Glutamatergic neuron (in vitro differentiated cells): ENCODE measurements at places on chromosomes 12 and 14.

DNA sequence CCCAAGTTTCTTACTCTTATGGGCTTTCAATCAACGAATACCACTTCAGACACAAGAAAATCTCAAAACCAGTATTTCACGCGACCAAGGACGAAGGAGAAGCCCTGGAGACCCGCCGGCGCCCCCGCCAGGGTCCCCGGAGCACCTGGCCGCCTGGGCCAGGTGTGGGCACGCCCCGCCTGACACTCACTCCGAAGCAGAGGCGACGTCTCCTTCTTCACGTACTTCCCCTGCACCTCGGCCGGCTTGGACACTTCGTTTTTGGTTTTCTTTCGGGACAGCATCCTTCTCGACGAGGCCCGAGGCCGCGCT is 466 bp downstream of the SAV1 start:
- DNase-seq, result no peak

GRCh38 chr14:26984311-26985177 is 386.7 kb upstream of the NOVA1 start:
- peak; percentile 77 for DNase-seq

- no peak for DNase-seq
Observed at GRCh38 chr14:58923751-58924405, 264.6 kb upstream of the DAAM1 start.

DNA sequence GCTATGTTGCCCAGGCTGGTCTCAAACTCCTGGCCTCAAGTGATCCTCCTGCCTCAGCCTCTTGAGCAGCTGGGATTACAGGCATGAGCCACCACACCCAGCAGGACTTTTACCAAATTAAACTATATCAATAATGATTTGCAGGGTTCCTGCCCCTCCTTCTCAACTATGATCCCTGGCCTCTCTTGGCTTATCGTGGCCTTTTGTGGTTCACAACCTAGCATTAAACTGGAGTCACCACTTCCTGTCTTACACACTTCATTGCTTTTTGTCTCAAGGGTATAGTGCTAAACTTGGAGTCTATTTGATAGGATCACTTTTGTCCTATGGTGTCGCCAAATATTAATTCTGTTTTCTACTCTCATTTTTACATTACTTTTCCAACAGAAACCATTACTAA is 64.5 kb downstream of the SEC23A start:
- DNase-seq, result no peak

DNA sequence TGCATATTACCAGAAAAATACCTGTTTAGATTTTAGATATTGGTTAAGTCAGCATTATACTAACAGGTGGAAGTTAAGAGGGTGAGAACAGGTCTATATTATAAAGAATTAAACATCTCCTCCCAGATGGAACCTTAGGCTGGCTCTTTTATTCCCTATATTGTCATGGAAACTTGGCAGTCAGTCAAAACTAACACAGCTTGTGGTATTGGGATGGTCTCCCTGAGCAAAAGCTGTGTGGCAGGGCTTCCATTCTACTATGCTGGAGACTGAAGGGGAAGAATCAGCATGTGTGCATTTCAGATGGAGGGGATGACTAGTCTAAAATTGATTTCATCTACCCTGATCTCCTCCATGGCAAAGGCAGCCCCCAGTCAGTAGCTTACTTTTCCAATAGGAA is 66.7 kb downstream of the SMOC1 start:
- no peak for DNase-seq

DNA sequence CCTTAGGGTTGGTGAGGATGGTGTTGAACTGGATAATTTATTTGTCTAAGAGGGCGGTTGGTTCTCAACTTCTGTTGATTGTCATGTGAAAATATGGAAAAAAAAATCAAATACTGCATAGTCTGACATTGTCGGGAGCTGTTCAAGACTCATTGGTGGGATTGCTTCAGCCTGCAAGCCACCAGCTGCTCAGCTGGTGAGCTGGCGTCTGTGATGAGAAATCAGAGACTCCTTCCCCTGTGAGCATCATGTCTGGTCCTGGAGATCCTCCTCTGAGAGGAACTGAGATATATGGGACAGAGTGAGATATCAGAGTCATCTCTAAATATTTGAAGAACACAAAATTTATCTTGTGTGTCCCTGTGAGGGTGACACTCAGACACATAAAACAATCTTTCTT is 49.9 kb downstream of the TRIM9 start:
- DNase-seq, result no peak

- DNase-seq, result no peak
Observed at GRCh38 chr14:24243336-24243836, 963 bp upstream of the TINF2 start.

GRCh38 chr12:27645671-27646070 is 50.6 kb upstream of the REP15 start:
- DNase-seq, result no peak
